Left lung (tissue), 14 donors: ENCODE measurements at places on chromosomes 6 and 20.

GRCh38 chr6:129153257-129153656 lies 270.3 kb downstream of the LAMA2 start:
- DNase-seq = no peak

GRCh38 chr6:39873439-39873838 lies 60.8 kb downstream of the MOCS1 start:
- DNase-seq = no peak

DNA sequence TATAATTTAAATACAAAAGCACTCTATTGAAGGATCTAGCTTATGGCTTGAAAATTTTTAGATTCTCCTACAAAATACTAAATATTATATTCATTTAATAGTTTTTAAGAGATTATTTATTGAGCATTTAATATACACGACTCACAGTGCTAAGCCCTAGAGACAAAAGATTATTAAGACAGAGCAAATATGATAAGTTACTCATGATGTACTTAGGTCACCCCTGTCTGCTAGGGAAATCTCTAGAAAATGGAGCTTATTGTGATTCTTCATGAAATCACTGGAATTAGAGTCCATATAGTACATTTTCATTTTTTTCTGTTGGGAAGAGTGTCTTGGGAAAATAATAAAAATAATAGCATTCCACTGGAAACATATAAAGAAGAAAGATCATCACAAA lies 37.8 kb downstream of the BEND6 start:
- no peak for DNase-seq

GRCh38 chr6:33632558-33633039 lies 11.5 kb downstream of the ITPR3 start:
- DNase-seq = no peak

- peak; percentile 44 for DNase-seq
Observed at GRCh38 chr20:62374331-62375152, 7.4 kb upstream of the LAMA5 start.

- DNase-seq = no peak
Observed at GRCh38 chr20:24833592-24833991, 115.5 kb upstream of the CST7 start.
